ENCODE measurements at places on chromosomes 3 and 15. TPM values are rescaled to one million over a fixed set of nuclear protein-coding genes. Genes with fewer than 3 reads are reported as not detected.

DNA sequence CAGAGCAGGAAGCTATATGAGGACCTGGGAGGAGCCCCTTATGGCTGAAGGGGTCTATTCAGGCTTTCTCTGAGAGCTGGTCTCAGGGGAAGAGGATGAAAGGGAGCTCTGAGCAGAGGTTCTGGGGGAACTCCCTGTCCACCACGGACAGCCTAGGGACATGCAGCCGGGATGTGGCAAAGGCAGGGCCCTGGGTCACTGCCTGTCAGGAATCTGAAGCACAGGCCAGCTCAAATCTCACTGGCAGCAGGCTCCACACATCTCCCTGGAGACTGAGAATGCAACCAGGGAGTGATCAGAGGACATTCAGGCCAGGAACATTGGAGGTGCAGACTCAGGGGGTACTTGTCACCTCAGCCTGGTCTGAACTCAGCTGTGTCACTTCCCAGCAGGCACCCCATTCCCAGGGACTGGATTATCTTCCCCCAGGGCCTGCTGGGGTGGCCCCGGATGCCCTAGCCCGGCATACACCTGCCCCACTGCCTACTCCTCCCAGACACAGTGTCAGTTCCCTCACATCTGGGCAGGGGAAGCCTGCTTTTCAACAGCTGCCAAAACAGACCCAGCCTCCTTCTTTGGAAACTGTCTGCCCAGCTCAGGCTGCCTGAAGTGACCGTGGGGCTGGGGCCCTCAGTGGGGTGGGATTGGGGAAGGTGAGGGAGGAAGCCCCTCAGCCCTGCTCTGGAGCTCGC is 18.3 kb upstream of the SEMA3F start:
- no peak for DNase-seq
- no peak overlapping the region for H3K27ac ChIP-seq
- no peaks in the 10 kb centered on the region for H3K36me3 ChIP-seq
- peaks cover 2% of the 10 kb centered on the region for H3K27me3 ChIP-seq
- no peak overlapping the region for H3K4me3 ChIP-seq

The ZPLD1 gene
- total RNA-seq: not detected

The TGM5 gene
- 0.31 TPM for total RNA-seq

The TMEM108 gene
- total RNA-seq: not detected

The RPLP1 gene
- 1,767 TPM for total RNA-seq

Data from activated CD8-positive, alpha-beta T cell treated with anti-CD3 and anti-CD28 coated beads, Interleukin-2, amount 10 ng/mL, durations not matched to agents 7 days and 5 days (primary cell).